ENCODE measurements at places on chromosomes 12 and 14.

DNA sequence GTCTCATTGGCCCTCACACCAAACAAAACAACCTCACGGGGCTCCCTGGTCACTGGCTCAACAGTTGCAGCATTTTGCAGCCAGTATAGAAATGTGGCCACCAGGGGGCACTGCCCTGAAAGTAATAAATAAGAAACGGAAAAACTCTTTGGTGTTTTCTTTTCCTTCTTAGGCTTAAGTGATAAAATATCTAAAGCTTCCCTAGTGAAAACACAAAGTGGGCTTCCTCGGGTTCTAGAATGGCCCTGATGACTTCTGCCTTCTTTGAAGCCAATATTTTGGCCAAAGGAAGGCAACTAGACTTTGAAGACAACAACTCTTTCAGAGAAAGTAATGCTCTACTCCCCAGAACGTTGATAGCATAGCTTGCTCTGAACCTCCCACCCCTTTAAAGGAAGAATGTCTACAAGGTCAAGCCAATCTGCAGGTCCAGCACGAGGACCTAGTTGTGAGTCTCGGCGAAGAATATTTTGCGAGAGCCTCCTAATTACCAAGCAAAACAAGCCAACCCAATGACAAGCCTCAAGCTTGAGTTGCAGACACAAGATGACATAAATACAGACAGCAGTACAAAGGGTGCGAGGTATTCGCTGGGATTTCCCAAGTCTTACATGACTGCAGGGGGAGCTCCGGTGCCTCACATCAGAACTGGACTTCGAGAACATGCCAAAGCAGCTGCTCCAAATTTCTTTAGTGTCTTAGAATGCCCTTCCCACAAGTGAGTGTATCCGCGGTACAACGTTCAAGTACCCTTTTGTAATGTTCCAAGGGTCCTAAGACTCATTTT lies 2.6 kb downstream of the ITPK1 start:
- DNase-seq: peak; percentile 61

GRCh38 chr14:57495416-57495815 lies 1.8 kb upstream of the CCDC198 start:
- no peak for DNase-seq

GRCh38 chr12:132269271-132269968 lies 60.0 kb downstream of the GALNT9 start:
- no peak for DNase-seq

DNA sequence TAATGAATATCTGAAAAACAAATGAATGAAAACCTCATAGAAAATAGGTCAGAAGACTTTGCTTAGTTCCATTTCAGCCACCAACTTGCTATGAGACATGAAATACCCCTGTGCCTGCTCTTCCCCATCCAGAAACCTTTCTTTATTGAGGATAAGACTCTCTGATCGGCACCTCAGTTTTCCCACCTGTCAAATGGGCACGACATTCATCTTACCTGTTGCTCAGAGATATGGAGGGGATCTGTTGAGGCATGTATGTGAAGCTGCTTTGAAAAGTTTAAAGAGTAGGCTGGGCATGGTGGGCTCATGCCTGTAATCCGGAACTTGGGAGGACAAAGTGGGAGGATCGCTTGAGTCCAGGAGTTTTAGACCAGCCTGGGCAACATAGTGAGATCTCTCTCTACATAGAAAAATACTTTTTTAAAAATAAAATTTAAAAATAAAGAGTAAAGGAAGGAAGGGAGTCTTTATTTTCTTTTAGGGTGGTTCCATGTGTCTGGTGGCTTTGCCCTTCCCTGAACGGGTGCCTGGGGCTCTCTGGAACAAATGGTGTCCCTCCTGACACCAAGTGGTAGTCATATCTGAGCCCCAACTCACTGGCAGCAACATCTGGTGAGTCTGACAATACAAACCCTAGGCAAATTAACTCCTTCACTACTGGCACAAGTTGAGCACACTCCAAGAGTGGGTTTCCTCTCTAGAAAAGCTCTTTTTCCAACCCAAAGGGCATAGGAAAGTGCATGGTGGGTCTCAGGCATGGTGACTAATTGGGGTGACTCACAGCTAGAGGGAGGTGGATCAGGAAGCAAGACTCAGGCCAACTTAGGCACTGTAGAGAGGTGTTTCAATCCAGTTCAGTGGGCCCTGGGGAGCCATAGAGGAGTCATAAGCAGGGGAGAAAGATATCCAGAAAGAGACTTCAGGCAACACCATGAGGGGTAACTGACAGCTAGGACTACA lies 42.1 kb downstream of the MAP1LC3B2 start:
- no peak for DNase-seq

- DNase-seq: no peak
These were observed 1.9 kb downstream of the SSH1 start for GRCh38 chr12:108855284-108856169.

- DNase-seq: no peak
These were observed 340.6 kb upstream of the SFSWAP start for GRCh38 chr12:131370321-131370720.

GRCh38 chr12:52238207-52238840 lies 5.3 kb downstream of the KRT7 start:
- no peak for DNase-seq

DNA sequence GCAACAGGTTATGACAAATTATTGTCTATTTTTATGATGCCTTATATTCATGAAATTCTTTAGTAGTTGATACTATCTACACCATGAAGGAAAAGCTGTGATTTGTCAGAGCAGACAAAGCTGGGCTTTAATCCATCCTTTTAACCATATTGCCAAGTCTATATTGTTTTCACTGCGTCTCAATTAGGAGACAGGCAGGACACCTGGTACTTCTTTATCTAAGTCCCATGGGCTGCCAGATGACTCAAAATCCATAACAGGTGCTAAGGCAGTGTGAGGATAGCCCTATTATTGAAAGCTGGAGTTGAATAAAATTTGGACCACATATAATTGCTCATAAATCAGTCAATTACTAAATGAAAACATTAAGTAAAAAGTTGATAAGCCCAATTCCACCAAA lies 22.6 kb downstream of the INSM2 start:
- DNase-seq: no peak

- DNase-seq: no peak
These were observed 19.0 kb upstream of the NUDT14 start for GRCh38 chr14:105200074-105200473.

DNA sequence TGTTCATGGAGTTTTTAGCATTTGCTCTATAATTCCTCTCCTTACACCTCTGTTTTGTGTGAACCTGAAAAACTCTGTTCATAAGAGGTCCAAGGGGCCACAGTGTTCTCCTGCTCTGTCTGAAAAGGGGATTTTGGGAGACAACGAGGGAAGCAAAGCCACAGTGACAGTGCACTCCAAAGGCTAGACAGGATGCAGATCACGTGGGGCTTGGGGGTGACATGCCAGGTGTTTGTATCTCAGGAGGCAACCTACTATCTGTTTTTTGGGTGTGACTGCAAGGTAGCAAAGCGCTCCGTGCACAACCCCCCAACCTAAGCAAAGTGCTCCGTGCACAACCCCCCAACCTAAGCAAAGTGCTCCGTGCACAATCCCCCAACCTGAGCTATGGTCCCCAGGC lies 5.1 kb upstream of the CHD4 start:
- no peak for DNase-seq

- no peak for DNase-seq
These were observed 70.1 kb downstream of the ERGIC2 start for GRCh38 chr12:29310899-29311298.

- no peak for DNase-seq
These were observed 693.3 kb downstream of the MED13L start for GRCh38 chr12:115584156-115584555.

DNA sequence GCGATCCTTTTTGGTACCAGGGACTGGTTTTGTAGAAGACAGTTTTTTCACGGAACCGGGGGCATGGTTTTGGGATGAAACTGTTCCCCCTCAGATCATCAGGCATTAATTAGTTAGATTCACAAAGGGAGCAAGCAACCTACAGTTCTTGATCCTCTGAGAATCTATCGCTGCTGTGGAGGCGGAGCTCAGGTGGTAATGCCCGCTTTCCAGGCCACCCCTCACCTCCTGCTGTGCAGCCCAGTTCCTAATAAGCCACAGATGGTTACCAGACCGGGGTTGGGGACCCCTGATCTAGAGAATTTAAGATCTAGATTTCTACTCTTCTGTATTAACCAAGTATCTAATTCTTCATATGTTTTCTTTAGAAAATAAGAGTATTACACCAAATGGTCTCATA lies 4.8 kb downstream of the ARHGAP5 start:
- DNase-seq: no peak

- peak; percentile 77 for DNase-seq
These were observed 572 bp downstream of the EFS start for GRCh38 chr14:23364164-23365035.

DNA sequence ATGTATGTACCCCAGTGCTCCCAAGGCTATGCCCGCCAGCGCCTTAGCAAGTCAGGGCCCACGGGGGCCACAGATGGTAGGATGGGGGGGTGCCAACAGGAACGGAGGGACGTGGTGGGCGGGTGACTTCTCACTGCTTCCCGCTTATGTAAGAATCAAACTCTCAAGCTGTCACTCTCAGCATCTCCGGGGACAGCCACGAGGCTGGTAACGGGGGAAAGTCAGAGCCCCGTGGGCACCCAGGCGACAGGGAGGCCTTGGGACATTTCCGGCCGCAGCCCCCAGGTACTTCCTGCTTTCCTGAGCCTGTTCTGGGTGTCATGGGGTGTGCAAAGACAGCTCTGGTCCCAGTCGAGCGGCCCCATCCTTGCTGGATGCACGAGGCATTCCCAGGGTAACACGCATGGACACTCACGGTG lies 59.3 kb downstream of the TESC start:
- no peak for DNase-seq

GRCh38 chr14:96987086-96987474 lies 189.9 kb downstream of the VRK1 start:
- no peak for DNase-seq

DNA sequence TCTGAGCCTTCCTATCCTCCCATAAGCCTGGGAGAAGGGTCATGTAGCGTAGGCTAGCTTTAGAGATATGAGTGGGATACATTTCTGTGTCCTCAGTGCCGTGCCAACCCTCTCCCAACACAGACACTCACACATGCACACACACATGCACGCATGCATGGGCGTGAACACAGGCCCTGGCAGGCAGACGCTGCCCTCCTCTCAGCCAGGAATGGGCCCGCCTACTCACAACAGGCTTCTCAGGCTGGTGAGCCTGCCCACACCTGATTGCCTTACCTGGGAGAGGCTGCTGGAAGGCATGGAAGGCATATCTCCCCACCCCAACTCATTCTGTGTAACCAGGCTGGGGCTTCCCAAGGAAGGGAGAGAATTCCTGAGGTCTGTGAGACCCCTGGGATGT lies 12.8 kb upstream of the ACVR1B start:
- peak; percentile 37 for DNase-seq

DNA sequence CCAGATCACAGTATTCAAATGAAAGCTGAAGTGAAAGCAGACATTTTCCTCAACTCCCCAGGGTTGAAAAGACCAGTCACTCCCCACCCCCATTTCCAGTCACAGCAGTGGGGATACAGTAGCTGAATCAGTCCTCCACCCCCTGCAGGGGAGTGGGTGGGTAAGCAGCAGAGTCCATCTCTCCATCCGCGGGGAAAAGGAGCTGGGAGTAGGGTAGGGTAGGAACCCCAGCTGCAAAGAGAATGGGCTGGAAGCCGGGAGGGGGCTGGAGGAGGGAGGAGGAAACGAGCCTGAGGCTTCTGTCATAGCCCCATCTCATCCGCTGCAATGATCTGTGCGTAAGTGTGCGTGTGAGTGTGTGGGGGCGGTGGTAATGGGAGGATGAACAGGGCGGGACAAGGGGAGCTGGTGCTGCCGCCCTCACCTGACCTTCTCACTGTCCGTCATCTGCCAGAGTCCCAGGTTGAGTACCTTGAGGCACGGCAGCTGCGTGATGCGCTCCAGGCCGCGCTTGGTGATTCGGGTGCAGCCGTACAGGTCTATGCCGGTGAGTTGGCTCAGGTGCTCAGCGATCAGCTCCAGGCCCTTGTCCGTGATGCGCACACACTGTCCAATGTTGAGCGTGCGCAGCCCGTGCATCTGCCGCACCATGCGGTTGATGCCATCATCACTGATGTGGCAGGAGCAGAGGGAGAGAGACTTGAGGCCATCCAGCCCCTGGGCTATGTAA lies 1.8 kb downstream of the FBXL14 start:
- no peak for DNase-seq

DNA sequence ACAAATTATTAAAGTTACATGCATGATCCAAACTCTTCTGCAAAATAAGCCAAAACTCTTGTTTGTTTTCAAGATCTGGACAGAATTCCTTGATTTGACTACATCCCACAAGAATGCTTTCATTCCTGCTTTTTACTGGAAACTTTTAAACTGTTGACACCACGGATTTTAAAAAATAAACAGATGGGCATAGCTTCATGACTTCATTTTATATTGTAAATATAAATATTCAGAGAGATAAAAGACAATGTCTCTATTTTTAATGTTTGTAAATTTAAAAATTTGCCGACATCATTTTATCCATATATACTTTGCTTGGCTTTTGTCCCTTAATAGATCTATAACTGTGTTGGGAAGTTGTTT lies 134.3 kb upstream of the DCN start:
- DNase-seq: no peak

DNA sequence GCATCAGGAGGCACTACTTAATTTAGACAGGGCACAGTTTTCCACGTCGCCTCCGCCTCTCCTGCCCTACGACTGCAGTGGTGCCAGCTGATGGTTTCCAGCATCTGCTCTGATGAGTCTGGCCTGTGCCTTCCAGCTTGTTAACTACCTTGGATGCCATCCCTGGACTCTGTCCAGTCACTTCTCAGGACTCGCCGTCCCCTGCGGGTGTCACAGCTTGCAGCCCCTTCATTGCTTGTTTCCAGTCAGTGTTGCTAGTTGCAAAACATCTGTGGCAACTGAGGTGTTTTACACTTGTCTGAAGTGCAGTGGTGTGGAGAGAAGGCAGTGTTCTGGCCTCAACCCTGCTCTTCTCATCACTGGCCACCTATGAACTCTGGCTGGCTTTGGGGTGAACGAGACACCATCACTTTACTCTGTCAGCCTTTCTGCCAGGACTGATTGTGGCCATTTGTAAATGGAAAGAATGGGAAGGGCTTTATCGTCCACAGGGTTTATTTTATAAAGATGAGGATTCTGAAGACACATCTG lies 8.3 kb downstream of the ADGRD1 start:
- DNase-seq: no peak

GRCh38 chr12:57717846-57718640 lies 20.5 kb downstream of the AGAP2 start:
- DNase-seq: no peak

GRCh38 chr14:106442857-106443256 lies 916.5 kb downstream of the TMEM121 start:
- no peak for DNase-seq
